ENCODE measurements at places on chromosomes 7 and 10.

- no peak for DNase-seq
These were observed 491.6 kb upstream of the GALNT17 start for GRCh38 chr7:70640266-70640833.

GRCh38 chr10:43644252-43644651, 4.4 kb downstream of the ZNF32 start:
- no peak for DNase-seq

- no peak for DNase-seq
These were observed 204.7 kb upstream of the HDAC9 start for GRCh38 chr7:18290865-18291264.

GRCh38 chr10:59227136-59227673, 50.8 kb downstream of the PHYHIPL start:
- no peak for DNase-seq

All from transverse colon (tissue), 4 donors.